ENCODE measurements at places on chromosomes 4 and X.

DNA sequence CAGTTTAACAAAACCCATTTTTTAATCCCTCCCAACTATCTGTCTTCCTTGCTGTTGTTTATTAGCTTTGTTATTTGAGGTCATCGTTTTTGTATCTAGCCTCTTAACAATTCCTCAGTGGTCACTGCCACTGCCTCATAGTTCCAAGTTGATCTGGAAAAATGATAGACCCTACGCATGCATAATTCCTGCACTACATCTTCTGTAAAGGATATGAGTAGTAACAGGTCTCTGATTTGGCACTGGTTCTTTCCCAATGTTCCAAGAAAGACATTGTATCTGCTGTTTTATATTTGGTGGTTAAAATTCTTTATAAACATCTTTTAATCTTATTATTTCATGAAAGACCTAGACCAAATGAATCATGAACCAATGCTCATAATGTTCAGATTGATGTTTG lies 166.6 kb downstream of the ZNF330 start:
- no peak for DNase-seq

DNA sequence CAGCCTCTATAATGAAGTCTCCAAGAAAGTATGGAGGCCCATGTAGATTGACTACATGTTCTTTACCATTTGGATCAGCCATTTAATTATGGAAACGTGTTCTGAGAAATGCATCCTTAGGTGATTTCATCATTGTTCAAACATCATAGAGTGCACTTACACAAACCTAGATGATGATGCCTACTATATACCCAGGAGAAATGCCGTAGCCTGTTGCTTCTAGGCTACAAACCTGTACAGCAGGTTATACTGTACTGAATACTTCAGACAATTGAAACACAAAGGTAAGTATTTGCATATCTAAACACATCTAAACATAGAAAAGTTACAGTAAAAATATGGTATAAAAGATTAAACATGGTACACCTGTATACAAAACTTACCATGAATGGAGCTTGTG lies 186.5 kb upstream of the FSTL5 start:
- no peak for DNase-seq

- DNase-seq: no peak
Measured at GRCh38 chr4:6692806-6693205, 872 bp upstream of the S100P start.

DNA sequence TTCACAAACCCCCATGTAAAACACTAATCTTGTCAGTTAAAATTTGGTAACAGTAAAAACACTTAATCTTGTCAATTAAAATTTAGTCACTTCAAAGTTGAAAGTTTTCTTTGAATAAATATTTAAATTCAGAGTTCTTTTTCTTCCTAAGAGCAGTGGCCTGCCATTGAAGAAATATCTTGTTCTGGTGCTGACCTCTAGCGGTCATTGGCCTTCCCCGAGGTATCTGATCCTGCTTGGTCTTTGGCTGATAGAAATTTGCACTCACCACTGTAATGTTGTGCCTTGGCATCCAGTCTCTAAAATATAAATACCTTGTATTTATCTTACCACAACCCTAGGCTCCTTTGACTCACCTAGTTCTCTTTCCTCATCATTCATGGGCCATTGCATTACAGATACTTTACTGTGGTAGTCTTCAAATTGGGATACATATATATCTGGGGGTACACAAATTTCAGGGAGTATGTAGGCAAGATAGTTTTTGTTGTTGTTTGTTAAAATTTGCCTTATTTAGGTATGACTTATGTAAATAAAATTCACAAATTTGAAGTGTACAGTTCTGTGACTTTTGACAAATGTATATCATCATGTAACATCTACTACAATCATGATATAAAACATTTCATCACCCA lies 6.7 kb upstream of the ART3 start:
- DNase-seq: peak; percentile 64

DNA sequence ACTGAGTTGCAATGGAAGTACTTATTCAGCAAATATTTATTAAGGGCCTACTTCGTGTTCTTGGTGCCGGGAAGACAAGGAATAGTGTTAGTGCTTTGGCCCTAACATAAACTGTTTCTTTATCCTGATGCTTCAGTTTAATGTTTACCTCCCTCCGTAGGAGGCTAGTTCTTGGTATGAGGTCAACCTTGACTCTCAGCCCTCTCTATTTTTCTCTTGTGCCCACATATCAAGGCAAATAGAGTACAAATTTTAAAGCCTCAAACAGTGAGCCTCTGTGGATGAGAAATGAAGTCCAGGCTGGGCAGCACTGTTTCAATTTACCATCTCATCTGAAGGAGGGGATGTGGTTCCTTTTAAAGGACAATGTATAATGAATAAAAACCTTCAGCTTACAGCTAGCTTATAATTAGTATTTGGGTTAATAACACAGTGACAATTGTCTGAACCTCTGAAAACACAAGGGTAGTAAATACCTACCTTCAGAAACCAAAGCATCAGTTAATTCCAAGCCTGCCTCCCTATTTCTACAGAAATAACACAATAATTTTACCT lies 68.5 kb downstream of the SH3RF1 start:
- DNase-seq: no peak

- no peak for DNase-seq
Measured at GRCh38 chrX:18995221-18995620, 11.3 kb upstream of the PHKA2 start.

DNA sequence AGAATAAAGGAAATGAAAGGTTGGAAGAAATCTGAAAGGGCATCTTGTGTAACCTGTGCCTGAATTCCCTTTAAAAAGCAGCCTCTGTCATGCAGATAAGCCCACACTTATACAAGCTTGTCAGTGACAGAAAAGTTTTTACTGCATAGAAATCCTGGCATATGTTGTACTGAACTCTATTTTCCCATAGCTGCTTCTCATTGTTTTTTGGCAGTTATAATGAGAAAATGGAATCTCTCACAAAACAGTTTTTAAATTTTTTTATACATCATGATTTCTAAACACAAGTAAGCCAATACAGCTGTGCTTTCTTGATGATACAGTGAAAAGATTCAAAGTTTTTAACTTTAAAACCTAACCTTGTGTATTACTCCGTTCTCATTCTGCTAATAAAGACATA lies 511.4 kb upstream of the ARX start:
- no peak for DNase-seq

GRCh38 chr4:186765673-186766546 lies 42.3 kb upstream of the FAT1 start:
- no peak for DNase-seq

GRCh38 chr4:80008351-80008750 lies 64.7 kb downstream of the ANTXR2 start:
- DNase-seq: no peak

DNA sequence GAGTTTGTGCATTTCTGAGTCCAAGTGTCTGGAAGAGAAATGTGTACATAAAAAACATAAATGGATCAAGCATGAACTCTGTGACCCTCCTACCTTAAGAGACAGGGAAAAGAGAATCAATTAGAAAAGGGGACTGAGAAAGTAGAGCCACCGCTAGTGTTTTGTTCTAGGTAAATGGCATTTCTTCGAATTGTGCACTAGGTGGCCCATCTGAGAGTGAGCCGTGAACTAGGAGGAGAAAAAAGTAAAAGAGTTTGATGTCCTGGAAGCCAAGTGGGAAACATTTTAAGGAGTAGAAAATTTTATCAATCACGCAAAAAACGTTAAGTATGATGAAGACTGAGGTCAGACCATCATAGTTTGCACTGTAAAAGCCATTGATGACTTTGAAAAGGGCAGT lies 55.1 kb downstream of the NAF1 start:
- no peak for DNase-seq

GRCh38 chr4:27463816-27464215 lies 603.2 kb downstream of the STIM2 start:
- no peak for DNase-seq

DNA sequence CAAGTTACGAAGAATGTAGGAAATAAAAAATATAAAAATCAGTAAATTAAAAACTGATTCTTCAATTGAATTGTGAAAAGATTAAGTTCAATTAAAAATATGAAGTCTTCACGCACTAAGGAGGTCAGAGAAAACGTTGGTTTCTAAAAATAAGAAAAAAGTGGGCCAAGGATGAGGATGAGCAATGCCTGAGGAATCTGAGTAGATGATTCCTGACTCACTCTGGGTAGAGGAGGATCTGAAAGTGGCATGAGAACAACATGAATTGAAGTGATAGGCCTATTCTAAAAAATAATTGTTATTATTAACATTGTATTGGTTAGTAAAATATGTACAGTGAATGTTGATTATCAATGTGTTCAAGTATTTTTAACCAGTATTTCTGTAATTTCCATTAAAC lies 444.2 kb downstream of the GRIA2 start:
- no peak for DNase-seq

DNA sequence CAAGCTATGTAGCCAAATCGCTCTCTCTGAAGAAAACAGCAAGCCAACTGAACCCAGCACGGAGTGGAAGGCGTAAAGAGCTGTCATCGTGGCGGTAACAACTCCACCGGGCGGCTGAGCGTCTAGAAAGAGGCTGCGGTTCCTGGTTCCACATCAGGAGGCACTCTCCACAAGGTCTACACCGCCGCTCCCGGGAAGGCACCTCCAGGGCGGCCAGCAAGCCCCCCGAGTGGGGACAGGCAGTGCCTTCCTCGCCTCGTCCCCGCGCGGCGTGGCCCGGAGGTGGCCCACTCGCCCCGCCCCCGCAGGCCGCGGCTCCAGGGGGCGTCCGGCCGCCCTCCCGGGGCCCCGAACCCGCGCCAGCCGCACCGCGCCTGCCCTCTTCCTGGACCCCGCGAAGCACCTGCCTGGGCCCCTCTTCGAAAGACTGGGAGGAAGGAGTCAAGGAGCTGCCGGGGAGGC lies 755 bp downstream of the KLHL8 start:
- peak; percentile 67 for DNase-seq

DNA sequence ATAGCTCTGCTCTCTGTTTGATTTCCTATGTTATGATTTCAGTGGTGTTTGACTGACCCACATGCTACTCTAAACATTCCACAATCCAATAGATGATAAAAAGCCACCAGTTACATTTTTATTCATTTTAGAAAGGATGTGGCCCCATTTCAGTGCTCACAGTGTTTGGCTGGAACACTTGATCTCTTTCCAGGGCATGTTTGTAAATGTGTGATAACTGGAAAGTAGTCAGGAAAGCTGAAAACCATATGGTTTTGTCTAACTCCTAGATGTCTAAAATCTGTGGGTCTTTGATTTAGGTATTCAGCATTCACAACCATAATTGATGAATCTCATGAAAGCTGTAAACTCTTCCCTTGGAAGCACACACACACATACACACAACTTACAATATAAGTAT lies 904.9 kb upstream of the AGA start:
- no peak for DNase-seq

- no peak for DNase-seq
Measured at GRCh38 chrX:25737540-25737939, 400.6 kb upstream of the MAGEB18 start.

DNA sequence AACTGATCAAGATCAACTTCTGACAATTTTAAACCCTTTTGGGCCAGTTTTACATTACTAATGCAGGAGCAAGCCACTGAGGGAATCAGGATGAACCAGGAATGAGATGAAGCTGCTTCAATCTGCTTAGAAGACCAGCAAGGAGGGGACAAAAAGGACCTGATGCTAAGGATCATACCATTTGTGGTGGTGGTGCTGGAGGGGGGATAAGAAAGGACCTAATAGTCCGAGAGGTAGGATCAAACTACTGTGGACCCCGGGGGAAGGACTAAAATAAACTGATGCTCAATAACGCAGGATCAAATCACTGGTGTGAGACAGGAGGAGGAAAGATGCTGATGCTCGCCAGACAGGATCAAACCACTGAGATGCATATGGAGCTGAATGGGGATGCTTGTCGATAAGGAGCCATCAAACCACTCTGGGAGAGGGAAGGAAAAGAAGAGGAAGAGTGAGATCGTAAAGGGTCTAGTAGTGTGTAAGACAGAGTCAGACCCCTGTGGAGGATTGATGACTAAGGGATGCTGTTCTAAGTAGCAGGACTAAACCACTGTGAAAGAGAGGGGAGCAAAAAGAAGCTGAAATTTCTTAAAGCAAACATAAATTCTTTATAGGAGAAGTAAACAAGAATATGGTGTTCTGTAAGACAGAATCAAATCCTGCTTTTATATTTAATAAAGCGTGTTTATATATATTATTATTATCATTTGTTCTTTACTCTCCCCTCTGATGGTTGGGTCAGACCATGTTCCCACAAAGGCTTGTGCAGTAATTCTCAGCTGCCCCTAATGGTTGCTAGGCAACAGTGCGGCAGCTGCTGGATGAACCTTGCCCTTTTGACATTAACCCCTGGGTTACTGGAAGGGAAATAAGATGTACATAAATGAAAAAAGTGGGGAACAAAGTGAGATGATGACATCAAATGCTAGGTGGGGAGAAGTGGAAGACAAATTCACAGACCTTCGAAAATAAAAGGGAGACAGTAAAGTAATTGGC lies 432.5 kb upstream of the FGF16 start:
- no peak for DNase-seq

DNA sequence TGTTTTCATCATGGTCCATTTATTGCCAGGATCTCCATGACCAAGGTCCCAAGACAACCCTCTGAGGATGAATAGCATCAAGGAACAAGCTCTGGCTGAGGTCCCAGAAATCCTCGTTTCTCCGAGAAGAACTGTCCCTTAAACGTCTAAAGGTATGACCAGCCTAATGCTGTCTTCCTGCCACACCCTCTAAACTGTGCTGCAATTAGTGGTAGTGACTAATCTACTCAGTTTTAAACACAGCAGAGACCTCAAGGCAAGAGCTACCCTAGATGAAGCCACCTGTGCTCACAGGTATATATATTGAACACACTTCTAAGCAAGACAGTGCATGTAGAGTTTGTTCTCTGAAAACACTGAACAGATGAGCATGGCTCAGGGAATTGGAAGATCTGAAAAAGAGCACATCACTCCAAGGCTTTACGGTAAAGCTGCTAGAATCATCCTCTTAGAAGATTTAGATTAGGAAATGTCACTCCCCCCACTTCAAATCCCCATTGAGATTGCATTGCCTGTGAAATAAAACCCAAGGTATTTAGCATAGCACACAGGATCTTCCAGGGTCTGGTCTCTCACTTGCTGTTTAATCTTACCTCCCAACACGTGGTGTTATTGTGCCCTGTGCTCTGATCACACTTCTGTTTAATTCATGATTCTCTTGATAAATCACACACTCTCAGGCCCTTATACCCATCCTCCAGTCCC lies 173.9 kb upstream of the VCX3A start:
- no peak for DNase-seq

- no peak for DNase-seq
Measured at GRCh38 chrX:43175434-43175833, 397.5 kb upstream of the PPP1R2C start.

- no peak for DNase-seq
Measured at GRCh38 chr4:98746936-98747335, 88.5 kb upstream of the TSPAN5 start.

GRCh38 chr4:42690537-42690936 lies 33.6 kb upstream of the ATP8A1 start:
- DNase-seq: no peak

DNA sequence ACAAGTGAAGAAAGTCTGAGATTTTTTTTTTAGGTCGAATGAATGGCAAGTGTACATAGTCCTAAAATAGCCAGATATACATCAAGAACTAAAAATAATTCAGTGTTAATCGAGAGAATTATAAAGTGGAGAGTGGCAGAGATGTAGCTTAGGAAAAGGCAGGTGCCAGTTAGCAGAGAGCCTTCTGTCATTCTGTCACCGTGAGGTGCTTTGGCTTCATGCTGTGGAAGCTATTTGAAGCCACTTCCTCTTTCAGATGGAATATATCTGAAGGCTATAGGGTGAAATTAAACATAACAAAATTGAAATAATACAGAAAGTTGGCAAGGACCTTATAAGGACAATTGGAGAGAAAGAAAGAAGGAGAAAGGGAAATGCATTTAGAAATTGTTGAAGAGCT lies 756.3 kb downstream of the CCSER1 start:
- DNase-seq: no peak

- DNase-seq: no peak
Measured at GRCh38 chr4:95358421-95358820, 190.4 kb downstream of the UNC5C start.

All from caudate nucleus (tissue), 63 donors.